ENCODE measurements at places on chromosomes 2 and 18.

DNA sequence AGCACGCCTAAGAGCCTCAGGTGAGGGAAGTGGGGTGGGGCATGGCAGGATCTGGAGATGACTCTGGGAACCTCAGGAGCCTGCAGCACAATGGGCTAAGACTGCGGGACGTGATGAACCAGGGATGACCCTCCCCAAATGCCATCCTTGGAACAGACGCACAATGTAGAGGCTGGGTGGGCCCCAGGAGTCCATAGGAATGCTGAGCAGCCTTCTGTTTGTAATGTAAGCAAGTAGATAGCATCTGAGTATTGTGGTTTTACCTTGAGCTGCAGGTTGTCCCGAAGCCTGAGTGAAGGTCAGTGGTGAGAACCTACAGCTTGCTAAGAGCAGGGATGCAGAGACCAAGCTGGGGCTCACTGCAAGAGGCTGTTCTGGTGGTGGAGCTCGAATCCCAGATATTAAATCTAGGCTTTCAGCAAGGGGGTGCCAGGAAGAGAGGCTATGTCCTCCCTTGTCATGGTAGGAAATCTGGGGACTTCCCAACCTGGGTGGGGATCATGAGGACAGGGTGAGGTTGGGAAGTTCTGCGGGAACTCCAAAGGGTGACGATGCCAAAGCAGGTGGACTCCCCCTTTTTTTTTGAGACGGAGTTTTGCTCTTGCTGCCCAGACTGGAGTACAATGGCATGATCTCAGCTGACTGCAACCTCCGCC lies 5.8 kb downstream of the SCTR start:
- DNase-seq, result no peak

- peak; percentile 69 for DNase-seq
Observed at GRCh38 chr2:131413148-131413747, 49.3 kb upstream of the RAB6D start.

DNA sequence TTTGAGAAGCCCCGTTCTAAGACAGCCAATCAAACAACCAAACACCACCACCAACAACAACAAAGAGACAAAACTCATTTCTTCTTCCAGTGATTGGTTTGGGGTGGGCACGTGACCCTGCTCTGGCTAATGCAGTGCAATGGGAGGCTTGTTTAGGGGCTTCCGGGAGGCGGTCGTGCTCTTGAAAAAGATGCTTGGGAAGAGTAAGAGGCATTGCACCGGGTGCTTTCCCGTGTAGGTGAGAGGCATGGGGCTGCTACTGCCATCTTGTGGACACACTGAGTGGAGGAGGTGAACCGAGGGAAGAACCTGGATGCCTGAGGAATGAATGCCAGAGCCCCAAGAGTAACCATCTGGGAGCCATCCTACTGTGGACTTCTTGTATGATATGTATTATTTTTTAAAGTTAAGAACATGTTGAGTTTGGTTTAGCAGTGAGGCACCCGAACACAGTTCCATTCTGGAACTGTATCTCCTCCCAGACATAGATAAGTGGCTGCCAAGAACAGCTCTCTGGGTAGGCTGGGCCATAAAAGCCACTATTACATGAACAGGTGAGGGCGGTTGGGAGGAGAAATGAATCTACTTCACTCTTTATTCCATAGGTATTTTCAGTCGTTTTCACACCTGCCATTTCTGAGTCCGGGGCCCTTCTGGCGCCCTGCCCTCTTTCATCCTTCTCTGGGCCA lies 19.1 kb upstream of the ARHGAP25 start:
- DNase-seq, result peak; percentile 42

DNA sequence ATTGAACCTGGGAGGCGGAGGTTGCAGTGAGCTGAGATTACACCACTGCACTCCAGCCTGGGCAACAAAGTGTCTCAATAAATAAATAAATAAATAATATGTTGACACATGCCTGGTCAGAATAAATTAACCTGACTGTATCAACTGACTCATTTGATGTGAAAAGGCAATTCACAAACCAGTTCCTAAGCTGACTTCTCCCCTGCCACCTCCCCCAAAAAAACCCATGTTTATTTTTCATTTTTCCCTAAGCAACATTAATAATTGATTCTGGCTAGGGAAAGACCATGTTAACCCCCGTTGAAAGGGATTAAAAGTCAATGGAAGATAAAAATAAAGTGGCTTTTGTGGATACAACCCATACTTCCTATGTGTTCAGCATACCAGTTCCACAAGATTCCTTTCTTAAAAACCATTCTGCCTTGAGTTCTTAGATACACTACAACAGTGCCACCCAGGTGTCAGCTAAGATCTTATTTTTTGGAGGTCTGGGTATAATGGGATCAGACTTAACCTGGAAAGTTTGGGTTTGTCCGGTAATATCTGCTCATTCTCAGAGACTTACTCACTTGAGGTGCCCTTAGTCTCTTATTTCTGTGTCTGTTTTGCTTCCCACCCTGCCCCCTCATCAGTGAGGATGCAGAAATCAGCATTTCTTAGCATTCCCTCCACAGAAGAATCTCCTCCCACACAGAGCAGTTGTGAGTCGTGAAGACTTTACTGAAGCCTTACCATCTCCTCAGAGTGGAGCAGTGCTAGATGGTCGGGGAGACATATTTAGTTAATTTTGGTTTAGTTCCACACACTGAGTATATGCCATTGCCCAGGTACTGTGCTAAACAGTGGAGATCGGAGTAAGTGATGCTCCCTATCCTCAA lies 10.1 kb upstream of the MCFD2 start:
- DNase-seq, result no peak

GRCh38 chr2:150120326-150120955 lies 367.0 kb downstream of the RND3 start:
- DNase-seq, result no peak
